Activated CD4-positive, alpha-beta T cell treated with anti-CD3 and anti-CD28 coated beads for 24 hours (primary cell): ENCODE measurements at places on chromosomes 16 and 17.
A peak's percentile ranks its signal among the peaks of the same experiment; 100 is the strongest.

DNA sequence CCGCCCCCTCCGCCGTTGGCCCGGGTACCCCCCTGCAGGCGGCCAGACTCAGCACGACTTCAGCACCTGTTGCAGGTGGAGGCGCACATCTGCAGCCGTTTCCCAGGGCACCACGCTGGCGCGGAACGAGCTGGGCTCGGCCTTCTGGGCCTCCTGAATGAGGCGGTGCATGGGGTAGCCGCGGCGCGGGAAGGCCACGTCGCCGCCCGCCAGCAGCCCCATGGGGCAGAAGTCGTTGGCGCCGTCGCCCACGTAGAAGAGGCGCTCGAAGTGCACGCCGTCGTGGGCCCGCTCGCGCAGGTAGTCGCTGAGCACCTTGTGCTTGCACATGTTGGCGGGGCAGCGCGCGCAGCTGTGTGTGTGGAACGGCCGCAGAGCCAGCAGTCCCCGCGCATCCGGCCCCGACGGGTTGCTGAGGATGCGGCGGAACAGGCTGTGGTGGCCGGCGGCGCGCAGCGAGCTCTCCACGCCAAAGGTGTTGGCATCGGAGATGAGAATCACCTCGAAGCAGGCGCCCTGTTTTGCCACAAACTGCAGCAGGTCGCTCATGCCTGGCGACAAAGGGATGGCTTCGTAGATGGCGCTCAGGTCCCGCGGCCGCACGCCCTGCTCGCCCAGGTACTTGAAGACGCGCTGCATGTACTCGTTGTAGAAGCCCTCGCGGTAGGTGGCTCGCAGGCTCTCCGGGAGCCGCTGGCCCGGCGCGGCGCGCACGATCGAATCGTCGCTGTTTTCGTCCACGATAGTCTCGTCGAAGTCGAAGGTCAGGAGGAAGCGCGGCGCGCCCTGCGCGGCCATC, 6.2 kb downstream of the PHOSPHO1 start:
- DNase-seq, result no peak

DNA sequence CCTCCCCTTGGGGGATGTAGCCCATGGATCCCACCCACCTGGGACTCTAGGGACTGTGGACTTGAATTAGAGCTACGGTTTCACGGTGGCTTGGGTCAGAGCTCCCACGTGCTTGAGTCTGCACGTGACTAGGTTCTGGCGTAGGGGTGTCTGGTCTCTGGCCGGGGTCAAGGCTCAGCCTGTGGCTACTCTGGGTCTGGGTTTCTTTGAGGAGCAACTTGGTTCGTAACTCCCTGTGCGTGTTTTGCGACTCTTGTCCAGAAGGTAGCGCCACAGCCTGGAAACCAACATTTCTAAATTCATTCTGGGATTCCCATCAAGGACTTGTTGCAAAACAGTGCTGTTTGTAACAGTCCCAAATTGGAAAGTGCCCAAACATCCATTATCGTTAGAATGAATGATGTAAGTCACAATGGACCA, 470 bp upstream of the GGT6 start:
- no peak for DNase-seq

DNA sequence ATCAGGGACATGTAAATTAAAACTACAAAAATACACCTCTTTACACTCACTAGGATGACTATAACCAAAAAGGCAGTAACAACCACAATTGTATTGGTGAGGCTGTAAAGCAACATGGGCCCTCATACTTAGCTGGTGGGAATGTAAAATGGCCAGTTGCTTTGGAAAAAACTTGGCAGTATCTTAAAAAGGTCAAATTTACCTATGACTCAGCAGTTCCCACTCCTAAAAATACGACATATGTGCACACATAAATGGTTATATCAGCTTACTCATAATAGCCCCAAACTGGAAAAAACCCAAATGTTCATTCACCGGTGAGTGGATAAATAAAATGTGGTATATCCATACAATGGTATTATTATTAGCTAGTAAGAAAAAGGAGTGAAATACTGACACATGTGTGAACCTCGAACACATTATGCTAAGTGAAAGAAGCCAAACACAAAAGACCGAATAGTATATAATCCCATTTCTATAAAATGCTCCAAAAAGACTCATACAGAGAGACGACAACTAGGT, 391.4 kb downstream of the NPIPA8 start:
- DNase-seq, result no peak

DNA sequence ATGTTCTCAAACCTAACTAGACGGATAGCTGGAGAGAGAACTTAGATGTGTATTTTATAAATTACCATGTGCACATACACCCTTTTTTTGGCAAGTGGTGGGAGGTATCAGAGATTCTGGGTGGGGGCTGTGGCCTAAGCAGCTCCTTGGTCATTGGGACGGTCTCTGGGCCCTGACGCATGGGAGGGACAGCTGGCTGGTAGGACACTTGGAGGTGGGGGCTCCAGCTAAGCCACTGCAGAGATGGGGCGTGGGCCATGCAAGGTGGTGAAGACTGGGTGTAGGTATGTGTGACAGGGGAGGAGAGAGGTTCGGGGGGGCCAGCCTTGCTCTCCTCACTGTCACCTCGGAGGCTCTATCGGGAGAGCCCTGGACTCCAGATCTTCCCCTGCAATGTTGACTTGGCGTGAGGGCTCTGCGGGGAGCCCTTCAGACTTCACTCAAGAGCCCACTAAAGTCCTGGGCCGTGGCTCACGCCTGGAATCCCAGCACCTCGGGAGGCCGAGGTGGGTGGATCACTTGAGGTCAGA, 17.1 kb downstream of the C1QTNF1 start:
- DNase-seq, result no peak

DNA sequence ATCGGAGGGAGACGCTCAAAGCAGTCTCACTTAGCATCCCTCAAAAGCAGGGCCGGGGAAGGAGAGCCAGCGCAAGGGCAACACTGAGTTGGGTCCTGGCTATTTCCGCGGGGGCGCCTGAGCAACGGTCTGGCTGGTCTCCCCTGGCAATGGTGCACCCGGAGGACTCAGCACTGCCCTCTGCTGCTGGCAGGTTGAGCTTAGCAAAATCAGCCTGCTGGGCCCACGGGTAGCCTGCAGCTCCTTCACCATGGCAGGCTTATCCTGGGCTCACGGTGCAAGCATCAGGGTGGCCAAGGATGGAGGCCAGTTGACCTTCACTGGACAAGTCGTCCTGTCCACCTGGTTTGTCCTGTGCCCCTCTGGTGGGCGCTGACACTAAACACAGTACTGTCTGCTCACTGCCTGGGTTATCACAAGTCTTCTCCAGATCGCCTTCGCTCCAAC, 14.4 kb upstream of the ALDH3A1 start:
- peak; percentile 40 for DNase-seq

GRCh38 chr17:42891539-42892152, 9.0 kb upstream of the G6PC1 start:
- DNase-seq, result no peak

DNA sequence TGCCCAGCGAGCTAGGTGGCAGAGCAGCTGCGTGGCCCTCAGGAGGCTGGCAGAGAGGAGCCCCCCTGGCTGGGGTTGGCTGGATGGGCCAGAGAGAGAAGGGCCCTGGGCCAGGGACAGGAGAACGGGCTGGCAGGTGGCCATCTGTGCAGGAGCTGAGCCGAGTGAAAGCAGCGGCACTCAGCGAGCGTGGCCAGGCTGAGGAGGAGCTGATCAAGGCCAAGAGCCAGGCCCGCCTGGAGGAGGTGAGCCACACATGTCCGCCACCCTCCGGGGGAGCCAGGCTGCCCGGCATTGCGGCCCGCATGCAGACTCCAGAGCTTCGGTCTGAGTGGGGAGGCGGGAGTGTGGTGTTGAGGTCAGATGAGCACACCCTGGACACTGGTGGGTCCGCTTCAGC, 2.1 kb upstream of the RAC3 start:
- no peak for DNase-seq
